ENCODE measurements at places on chromosomes 7 and 10.

DNA sequence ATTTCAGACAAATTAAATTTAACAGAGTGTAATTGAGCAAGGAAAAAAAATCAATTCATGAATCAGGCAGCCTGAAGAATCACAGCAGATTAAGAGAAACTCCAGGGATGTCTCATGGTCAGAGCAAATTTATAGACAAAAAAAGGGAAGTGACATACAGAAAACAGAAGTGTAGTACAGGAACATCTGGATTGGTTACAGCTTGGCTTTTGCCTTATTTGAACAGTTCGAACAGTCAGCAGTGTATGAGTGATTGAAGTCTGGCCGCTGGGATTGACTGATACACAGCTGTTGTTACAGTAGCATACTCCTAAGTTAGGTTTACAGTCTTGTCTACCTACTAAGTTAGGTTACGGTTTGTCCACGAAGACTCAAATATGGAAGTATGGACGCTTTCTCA, 255.3 kb downstream of the HPSE2 start:
- DNase-seq, result no peak

- DNase-seq, result peak; percentile 29
These were observed 68.1 kb downstream of the SCRN1 start for GRCh38 chr7:29921404-29922010.

DNA sequence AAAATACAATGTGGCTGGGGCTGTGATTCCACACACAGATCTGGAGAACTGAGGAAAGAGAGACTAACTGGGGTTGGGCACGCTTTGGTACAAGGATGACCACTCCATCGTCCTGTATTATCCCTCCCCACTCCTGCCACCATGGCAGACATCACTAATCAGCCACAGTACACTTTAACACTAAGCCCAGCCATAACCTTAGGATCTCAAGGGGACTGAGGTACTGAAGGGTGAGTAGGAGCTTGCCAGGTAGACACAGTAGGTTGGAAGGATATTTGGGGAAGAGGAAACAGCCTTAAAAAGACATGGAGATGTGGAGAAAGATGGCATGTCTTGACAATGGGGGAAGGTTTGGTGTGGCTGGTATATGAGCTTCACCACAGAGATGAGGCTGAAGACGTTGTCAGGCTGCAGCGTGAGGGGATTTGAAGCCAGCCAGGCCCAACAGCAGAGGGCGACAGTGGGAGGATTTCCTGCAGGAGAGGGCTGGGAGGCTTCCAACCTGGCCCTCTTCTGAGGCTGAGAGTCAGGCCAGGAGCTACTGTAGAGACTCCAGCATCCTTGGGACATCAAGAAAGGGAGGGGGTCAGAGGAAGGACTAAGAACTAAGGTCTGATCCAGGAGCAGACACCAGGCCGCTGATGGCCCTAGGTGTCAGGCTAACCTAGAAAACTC, 58.6 kb upstream of the COL13A1 start:
- peak; percentile 39 for DNase-seq

DNA sequence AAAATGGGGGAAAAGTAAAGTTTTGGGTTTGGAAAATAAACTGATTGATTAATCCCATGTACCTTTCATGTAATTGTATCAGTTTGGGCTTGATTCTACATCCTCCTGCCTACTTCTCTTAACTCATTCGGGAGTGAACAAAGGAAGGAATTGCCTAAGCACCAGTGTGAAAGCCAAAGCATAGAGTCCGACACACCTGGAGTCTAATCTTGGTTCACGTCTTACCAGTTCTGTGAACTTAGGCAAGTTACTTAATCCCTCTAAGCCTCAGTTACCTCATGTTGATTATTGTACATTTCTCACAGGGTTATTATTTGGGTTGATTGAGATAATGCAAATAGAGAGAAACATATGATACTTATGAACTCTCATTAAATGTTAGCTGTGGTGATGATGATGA, 41.1 kb upstream of the PRPS1L1 start:
- DNase-seq, result no peak

DNA sequence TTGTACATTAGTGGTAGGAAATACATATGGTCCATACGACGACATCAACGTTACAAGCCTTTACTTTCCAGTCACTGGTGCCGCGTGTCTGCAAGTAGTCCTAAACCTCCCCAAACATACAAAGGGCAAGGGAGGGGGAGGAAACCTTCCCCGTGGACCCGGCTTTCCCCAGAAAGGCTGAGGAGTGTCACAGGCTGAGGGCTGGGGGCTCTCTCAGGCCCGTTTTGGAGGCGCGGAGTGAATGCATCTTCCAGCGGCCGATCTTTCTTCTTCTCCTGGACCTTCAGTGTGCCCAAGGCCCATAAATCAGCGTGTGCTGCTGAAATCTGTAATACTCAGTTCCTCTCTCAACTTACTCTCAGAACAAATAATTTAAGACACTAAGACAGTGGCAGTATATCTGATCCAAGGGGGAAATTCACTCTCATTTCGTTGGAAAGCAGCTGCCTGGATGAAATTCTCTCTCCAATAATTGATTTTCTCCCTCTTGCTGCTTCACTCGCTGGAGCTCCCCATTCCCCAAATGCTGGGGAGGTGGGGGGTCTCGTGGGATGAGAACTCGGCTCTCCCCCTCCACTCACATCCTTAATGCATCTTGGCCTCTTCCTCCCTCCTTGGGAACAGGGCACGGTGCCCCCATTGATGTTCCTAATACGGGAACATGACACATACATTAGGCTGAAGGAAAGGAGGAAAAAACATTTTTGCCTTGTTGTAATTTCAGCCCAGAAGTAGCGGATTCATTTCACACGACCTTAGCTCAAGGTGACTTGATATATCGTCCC, 126.1 kb downstream of the ADARB2 start:
- no peak for DNase-seq

DNA sequence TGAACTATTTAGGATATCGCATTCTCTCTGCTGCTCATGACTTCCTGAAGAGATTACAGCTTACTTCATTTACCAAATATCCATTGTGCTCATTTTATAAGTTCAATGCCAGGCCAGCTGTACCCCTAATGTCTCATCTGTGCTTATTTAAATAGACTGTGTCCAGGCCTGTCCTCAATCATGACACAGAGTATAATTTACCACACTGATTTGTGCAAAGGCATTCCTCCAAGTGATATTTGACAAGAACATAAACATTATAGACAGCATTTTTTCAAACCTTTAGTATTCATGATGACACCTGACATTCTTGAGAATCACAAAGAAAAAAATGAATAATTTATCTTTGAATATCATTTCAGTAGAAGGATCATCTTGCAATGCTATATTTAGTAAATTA, 260.1 kb upstream of the SEMA3D start:
- no peak for DNase-seq

DNA sequence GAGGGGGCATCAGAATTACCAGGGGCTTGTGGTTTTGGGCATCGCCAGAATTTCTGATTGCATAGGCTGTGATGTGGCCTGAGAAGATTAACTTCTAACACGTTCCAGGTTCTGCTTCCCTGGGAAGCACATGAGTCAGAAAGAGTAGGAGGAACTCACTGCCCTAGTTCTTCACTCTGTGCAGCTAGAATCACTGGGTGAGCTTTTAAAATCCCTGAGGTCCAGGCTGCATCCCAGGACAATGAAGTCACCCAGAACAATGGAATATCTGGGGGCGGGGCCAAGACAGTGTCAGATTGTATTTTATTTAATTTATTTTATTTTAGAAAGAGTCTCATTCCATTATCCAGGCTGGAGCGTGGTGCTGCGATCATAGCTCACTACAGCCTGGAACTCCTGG, 636.5 kb downstream of the CALN1 start:
- no peak for DNase-seq

GRCh38 chr7:99310004-99310403, 15.7 kb upstream of the ARPC1A start:
- no peak for DNase-seq

- DNase-seq, result no peak
These were observed 16.2 kb downstream of the CUZD1 start for GRCh38 chr10:122829454-122829853.

GRCh38 chr7:69817841-69818635, 219.8 kb downstream of the AUTS2 start:
- no peak for DNase-seq

DNA sequence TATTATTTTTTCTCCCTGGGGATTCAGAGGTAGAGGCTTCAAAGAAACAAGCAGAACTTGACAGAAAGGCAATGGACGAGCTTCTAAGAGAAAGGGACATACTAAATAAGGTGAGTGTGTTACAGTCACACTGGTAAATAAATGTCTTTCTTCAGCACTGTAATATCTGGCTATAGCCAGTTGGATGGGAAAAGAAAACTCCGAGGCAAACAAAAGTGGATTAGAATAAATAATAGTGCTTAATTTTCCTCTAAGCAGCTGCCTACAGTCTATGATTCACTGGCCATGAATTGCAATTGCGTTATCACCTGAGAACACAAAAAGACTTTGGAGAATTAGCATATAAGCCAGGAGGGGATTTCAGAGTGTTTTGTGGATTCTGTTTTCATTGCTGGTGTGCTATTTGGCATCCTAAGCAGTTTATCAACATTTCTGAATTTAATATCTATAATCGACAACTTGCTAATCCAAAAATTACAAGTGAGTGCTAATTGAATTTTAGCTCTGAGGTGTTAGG, 23.2 kb downstream of the CFAP58 start:
- DNase-seq, result no peak

DNA sequence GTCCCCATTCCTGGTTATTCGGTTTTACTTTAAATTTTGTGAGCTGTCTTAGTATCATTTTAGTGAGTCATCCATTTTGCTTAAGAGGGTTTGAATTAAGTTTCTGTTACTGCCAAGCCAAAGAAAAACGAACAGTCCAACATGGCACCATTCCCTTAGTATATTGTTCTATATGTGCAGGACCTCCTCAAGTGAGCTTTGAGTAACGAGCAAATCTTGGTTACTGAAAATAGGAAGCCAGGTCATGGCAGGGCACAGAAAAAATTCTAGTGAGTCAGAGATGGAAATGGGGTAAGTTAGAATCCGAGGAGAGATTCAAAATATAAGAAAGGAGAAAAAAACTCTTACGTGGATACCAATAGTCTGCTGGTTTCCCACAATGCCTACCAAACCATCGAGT, 292.9 kb downstream of the BAMBI start:
- DNase-seq, result no peak

- no peak for DNase-seq
These were observed 45.2 kb upstream of the SPOCK2 start for GRCh38 chr10:72133517-72133916.

DNA sequence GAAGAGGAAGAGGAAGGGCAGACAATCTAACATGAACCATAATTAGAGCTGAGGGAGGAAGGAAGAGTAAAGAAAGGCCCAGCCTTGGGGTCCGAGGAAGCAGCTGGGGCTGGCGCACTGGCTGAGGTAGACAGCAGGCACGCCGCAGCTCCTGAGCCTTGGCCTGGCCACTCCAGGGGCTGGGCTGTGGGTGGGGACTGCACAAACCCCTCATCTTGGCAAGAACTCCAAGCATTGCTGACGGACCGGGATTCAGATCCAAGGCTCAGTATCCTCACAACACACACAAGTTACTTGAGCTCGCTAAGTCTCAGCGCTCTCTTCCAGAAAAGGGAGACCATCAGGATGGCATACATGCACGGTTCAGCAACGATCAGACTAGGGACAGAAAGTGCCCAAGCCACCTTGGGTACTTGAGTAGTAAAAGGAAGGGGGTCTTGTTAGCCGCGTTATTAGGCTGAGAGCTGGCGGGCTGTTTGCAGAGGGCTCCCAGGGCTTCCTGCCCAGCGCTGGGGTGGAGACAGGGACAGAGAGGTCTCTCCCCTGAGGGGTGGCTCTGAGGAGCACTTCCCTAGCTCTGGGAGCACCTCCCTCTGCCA, 4.5 kb downstream of the TNS3 start:
- DNase-seq, result no peak

- DNase-seq, result no peak
These were observed 85.9 kb upstream of the INSIG1 start for GRCh38 chr7:155211761-155212160.

- no peak for DNase-seq
These were observed 5.2 kb downstream of the CALN1 start for GRCh38 chr7:72406820-72407403.

DNA sequence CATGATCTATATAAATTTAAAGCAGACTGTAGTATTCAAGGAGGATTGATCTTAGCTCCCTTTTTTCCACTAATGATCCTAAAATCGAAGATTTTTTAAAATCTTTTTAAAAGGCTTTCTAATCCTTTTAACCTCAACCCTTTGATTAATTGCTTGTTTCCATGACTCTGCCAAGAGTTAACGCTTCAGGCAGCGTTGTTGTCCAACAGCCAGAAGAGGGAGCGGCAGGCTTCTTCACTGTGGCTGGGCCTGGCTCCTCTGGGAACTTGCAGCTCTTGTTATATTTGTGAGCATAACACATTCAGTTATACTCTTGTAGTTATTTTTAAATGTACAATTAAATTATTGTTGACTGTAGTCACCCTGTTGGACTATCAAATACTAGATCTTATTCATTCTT, 26.3 kb downstream of the CRCP start:
- no peak for DNase-seq

GRCh38 chr7:110645060-110645459, 445.9 kb upstream of the LRRN3 start:
- DNase-seq, result no peak

DNA sequence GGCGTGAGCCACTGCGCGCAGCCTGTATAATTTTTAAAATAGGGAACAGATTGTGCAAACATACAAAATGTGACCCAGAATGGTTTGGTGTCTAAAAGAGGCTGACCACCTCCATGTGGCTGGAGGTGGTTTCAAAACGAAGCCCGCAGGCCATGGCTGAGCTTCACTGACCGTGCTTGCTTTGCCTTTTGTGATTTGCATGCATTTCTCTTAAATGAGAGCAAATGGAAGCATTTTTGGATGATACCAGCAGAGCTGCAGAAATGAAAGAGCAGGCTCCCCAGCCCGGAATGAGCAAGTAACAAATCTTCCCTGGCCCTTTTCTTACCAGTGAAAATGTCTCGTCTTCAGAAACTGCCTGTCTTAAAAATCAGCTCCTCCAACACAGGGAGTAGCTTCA, 239.9 kb downstream of the CAMK1D start:
- no peak for DNase-seq

DNA sequence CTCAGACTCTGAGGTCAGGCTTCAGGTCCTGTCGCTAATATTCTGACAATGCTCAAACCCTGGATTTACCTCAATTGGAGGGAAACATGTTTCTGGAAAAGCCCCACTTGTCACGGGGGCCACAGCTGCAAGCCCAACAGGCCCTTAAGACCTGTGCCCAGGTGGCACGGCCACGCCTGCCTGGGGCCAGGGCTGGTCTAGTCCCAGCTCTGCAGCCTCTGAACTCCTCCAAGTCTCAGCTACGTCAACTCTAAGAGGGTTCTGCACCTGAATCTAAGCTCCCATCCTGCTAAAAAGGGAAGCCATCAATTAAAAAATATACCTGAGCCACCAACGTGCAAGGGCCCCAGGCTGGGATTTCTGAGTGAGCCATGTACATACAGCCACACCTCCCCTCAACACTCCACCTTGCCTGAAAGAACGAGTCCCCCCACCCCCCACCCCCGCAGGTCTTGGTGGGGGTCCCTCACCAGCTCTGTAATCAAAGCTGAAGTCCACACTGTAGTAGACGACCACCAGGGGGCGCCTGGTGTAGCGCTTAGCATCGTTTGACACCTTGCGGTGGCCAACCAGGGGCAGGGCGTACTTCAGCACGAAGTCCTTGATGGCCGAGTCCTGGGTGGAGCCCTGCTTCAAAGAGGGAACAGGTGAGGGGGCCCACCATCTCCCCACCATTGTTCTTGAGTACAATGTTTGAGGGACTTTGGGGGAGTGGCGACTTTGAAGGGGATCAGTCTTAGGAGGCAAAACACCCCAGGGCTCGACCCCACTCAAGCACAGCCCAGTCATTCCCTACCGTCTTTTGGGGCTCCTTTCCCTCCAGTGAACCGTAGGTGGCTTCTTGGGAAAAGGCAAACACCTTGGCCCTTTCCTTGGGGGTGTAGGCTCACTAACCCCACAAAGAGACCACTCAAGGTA, 22.6 kb downstream of the PDIA4 start:
- peak; percentile 86 for DNase-seq
